ENCODE measurements at places on chromosomes 3 and 15.

DNA sequence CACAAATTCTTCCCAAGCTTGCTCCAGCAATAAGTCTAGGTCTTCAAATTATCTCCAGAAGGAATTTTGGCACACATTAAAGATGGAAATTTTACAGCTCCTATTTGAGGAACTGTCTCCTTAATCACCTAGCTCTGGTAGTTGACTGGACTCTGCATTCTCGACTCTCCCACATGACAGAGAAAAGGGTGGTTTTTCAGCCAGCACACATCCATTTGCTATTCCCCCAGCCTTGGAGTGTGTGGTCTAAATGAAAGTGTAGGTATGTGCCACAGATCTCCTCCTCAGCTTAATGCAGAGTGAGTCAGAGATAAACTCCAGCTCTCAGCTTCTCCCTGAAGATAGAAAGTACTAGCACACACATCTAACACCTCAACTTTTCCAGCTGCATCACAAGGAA, 62.2 kb upstream of the ALCAM start:
- DNase-seq: no peak

GRCh38 chr3:15148614-15149013, 49.7 kb upstream of the RBSN start:
- DNase-seq: peak; percentile 15

GRCh38 chr15:81899730-81900129, 146.1 kb downstream of the MEX3B start:
- DNase-seq: no peak

DNA sequence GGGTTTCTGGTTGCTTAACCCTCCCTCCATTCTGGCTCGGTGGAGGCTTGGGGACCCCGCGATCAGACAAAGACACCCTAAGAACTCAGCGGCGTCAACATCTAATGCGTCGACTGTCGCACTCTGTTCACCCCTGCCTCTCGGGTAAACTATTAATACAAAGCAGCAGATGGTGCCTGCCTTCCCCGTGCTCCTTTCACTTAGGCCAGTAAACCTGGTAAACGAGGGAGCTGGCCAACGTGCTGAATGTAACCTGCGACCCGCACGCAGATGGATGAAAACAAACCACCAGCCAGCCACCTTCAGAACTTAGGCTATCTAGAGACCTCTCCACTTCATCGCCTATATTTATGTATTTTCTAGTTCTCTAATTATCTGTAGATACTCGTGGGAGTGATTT, 848 bp upstream of the CADPS start:
- peak; percentile 94 for DNase-seq

DNA sequence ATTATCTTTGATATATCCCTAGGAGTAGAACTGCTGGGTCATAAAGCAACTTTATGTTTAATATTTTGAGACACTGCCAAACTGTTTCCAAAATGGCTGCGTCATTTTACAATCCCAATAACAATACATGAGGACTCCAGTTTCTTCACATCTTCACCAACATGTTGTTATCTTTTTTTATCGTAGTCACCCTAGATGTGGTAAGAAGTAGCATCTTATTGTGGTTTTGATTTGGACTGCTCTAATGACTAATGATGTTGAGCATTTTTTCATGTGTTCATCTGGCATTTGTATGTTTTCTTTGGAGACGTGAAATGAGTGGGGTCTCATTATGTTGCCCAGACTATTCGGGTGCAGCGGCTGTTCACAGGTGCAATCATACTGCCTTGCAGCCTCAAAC, 83.8 kb downstream of the MAP4 start:
- DNase-seq: no peak

- DNase-seq: peak; percentile 52
Observed at GRCh38 chr3:142027735-142028134, 121.6 kb downstream of the TFDP2 start.

- no peak for DNase-seq
Observed at GRCh38 chr15:68646156-68646555, 67.4 kb downstream of the CORO2B start.

GRCh38 chr3:29026959-29027358, 253.9 kb upstream of the RBMS3 start:
- no peak for DNase-seq
